ENCODE measurements at places on chromosomes 5 and 9. TPM values are rescaled to one million over a fixed set of nuclear protein-coding genes. Genes with fewer than 3 reads are reported as not detected.

DNA sequence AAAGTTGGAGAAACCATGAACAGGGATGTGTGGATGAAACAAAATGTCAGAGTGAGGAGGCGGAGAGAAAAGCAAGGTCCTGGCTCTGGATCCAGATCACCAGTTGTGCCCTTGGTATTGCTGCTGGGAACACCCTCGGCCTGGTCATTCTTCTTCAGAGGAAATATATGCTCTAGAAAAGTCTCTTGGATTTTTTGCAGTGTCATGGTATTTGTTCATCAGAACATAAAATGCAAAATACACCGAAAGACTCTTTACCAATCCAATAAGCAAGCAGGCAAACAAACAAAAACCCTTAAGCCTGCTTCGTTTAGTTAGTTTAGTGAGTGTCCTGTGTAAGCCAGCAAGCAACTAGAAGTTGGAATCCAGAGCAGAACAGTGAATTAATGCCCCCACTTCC, 88.7 kb upstream of the CDH6 start:
- DNase-seq: no peak

GRCh38 chr9:111897601-111898137, 1.1 kb downstream of the UGCG start:
- peak; percentile 42 for DNase-seq

The SPATA6L gene
- 21.2 TPM for total RNA-seq

GRCh38 chr5:3389471-3390026, 206.1 kb upstream of the IRX1 start:
- DNase-seq: no peak

GRCh38 chr5:173472784-173473278, 143.6 kb downstream of the BOD1 start:
- no peak for DNase-seq

The SLC6A3 gene
- total RNA-seq: not detected

- DNase-seq: no peak
Measured at GRCh38 chr5:134127376-134127861, 12.9 kb downstream of the TCF7 start.

DNA sequence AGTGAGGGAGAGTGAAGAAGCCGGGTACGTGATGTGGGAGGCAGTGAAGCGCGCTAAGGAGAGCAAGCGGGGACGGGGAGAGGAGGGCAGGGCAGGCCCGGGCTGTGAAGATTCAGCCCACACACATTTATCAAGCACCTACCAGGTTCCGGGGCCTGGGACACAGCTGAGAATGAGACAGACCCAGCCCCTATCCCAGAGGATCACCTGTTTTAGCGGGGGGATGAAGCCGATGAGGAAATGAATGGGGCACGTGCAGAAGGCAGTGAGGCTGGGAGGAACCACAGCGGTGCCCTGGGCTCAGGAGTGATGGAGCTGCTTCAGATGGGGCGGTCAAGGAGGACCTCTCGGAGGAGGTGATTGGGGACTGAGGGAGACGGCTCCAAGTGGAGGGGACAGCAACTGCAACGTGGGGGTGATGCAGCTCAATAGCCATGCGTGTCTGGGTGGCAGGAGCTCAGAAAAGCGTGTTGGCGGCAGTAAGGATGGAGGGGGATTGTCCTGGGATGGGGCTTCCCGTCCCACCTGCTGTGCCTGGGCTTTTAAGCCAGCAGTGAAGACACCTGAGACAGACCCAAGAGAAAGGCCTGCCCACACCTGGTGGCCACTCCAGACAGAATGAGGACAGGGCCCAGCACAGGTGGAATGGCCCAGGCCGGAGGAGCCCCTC, 77.5 kb upstream of the UNC5A start:
- no peak for DNase-seq

- no peak for DNase-seq
Measured at GRCh38 chr9:69623276-69623675, 48.9 kb downstream of the APBA1 start.

GRCh38 chr5:138471052-138471361, 5.7 kb downstream of the EGR1 start:
- no peak for DNase-seq

DNA sequence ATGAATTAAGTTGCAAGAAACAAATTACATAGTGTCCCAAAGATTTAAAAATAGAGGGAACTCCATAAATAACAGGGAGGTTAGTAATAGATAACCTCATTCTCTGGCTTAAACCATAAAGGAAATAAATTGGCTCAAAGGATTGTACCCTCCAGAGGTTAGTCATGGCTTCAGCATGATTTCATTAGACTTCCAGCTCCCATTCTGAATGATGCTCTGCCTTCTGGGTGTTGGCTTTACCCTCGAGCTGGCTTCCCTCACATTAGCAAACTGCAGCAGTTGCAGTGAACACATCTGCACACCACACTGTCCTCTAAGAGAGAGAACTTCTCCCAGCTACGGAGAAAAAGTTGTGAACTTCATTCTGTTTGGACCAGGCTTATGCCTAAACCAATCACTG, 70.4 kb downstream of the RGS7BP start:
- DNase-seq: no peak

- peak; percentile 21 for DNase-seq
Measured at GRCh38 chr9:69582544-69583297, 89.5 kb downstream of the APBA1 start.

DNA sequence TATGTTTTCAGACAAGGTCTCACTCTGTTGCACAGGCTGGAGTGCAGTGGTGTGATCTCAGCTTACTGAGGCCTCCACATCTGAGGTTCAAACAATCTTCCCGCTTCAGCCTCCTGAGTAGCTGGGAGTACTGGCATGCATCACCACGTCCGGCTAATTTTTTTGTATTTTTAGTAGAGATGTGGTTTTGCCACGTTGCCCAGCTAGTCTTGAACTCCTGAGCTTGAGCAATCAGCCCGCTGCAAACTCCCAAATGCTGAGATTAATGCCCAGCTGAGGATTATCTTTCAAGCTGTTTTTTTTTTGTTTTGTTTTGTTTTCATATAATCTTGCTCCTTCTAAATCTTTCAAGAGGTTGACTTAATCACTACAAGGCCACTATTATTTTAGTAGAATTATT, 47.3 kb upstream of the SLC28A3 start:
- DNase-seq: no peak

DNA sequence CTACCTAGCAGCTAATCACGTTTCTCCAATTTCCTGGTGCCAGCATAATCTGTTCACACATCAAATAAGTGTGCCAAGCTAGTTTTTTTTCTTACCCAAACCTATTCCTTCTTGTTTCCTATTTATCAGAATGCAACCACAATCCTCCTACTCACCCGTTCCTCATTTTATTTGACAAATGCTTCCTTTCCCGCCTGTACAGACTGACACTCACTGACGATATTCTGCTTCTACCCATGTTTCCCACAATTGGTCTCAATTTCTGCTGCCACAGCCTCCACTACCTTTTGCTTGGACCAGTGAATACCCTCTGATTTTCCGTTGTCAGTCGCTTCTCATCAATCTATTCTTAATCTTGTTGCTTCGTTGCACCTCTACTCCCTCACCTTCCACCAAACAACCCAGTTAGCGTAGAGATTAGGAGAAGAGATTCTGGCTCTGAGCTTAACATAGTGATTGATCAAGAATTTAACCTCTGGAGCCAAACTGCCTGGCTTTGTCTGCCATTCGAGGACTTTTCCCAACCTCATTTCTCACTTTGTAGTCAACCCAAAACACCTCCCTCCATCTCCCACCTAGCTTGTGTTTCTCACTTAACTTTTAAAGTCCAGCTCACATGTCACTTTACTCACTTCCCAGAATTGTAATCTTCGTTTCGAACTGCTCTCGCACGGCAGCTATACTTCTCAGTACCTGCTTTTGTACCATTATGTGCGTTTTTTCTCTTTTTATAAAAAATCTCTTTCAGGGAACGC, 729 bp upstream of the TMEM38B start:
- DNase-seq: no peak

- DNase-seq: no peak
Measured at GRCh38 chr5:37015795-37016666, 139.5 kb downstream of the NIPBL start.

The LMX1B gene
- total RNA-seq: not detected

- DNase-seq: no peak
Measured at GRCh38 chr5:122702524-122702875, 72.4 kb upstream of the SNX2 start.

GRCh38 chr9:92438900-92439526, 14.7 kb upstream of the OMD start:
- DNase-seq: peak; percentile 29

The CAVIN4 gene
- total RNA-seq: 3.9 TPM

The UNC5A gene
- total RNA-seq: 7.8 TPM

The LRRC26 gene
- total RNA-seq: not detected

DNA sequence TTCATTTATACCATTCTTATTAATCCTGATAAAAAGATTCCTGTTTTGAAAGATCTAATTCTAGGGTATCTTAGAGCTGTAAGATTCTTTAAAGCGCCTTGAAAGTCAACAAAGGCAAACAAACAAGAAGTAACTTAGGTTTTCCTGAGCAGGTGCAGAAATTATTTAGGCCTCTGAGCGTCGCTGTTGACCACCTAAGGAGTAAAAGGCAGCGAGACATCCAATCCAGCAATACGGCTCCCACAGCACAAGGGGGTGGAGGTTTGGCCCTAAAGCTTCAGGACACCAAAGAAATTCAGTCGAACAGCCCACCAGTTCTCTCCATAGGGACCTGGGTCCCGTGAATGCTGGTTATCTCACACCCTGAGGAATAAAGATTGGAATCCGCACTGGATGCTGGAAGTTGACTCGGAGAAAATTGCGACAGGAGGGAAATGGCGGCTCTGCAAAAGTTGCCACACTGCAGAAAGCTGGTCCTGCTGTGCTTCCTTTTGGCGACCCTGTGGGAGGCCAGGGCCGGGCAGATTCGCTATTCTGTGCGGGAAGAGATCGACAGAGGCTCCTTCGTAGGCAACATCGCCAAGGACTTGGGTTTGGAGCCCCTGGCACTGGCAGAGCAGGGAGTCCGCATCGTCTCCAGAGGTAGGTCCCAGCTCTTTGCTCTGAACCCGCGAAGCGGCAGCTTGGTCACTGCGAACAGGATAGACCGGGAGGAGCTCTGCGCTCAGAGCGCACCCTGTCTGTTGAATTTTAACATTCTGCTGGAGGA, at the start of gene PCDHGA2:
Gene PCDHGA2, plus strand, starts transcription at position 223 of the 769 bp plus-strand sequence.
- DNase-seq: peak; percentile 65

DNA sequence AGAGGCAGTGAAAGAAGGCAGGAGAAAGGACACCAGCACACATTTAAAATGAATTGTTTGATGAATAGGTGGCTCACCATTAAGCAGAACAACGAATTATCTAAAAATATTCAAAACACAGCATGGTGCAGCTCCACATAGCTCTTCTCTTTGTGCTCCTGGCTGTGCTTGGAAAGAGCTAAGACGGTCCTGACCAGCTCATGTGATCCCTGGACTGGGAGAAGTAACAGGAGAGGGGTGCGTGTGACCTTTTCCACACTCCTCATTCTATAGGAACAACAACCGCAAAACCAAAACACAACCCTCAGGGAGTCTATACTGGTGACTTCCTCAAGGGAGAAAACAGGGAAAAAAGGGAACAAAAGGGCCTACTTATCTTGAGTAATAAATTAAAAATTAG, 140.5 kb downstream of the DIRAS2 start:
- no peak for DNase-seq

The PDCD1LG2 gene
- 0.37 TPM for total RNA-seq

GRCh38 chr9:126587187-126588185, 26.2 kb upstream of the LMX1B start:
- DNase-seq: no peak

GRCh38 chr9:126856326-126856877, 4.0 kb upstream of the ZBTB34 start:
- DNase-seq: no peak

GRCh38 chr5:89168766-89169165, 285.8 kb upstream of the MEF2C start:
- no peak for DNase-seq

GRCh38 chr9:135215571-135216161, 128.2 kb downstream of the OLFM1 start:
- DNase-seq: no peak

GRCh38 chr9:132631685-132632084, 38.1 kb downstream of the DDX31 start:
- DNase-seq: no peak

- no peak for DNase-seq
Measured at GRCh38 chr9:126147186-126147935, 179.3 kb upstream of the MVB12B start.

The DBH gene
- not detected for total RNA-seq

- DNase-seq: no peak
Measured at GRCh38 chr5:138712791-138713190, 40.4 kb upstream of the CTNNA1 start.

DNA sequence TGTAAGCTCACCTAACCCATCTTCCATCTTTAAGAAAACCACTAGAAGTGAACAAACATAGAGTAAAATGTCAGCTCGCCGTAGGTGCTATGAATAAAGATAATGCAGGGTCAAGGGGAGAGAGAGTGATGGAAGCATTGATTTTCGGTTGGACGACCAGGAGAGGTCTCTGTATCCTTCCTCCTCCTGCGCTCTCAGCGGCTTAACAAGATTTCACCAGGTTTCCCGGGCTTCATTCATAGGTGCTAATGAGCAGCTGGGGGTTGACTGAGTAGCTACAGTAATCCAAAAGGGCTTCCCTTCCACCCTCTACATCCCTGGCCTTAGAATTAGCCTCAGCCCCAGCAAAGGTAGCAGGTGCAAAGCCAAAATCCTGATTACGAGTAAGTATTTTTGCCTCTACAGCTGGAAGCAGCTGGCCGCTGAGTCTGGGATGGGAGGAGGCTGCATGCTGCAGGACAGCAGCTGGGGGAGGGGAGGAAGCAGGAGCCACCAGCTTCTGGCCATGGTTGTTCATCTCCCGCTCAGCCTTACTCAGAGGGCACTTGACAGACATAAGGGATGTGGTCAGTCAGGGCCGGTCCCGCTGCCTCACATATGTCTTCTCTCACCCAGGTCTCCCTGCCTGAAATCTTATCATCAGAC, 112.0 kb upstream of the IL12B start:
- no peak for DNase-seq

DNA sequence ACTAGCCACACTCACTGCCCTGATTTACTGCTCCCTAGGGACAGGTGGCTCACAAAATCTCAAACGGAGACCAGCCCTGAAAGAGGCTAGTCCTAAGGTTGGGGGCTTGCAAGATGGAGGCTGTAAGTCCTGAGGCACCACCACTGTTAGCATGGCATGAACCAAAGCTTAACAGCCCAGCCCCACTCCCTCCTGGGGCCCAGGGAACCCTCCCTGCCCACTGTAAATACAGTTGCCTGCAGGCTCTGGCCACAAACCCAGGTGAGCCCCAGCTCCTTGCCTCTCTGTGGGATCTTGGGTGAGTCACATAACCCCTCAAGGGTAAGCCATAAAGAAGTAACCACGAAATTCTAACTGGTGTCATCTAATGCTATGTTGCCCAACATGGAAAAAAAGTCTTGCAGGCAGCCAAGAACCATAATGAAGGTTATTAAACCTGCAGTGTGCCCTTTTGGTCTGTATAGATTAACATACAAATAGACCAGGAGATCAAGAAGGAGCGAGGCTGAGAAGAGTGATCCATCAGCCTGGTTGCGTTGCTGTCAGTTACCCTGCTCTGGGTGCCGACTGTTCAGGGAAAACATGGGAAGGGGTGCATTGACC, 1.7 kb upstream of the POMT1 start:
- DNase-seq: peak; percentile 22

DNA sequence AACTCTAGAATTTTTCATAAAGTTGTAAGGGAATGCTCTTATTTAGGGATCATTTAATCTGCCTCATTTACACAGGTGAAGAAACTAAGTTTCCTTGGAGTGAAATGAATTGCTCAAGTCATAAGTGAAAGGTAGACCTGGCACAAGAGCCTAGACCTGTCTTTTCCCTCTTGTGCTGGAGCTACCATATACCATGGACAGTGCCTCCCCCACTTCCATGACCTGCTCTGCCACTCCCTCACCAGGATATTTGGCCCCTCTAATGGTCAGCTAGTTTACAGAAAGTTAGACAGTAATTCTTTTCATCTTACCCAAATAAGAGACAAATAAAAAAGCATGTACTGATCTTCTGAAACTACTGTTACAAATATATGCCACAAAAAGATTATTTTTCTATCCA, 105.5 kb upstream of the ACO1 start:
- DNase-seq: no peak

Measured in A673 (cell line).